ENCODE measurements at places on chromosomes 12 and 14.

GRCh38 chr12:24206621-24207020 lies 257.2 kb upstream of the SOX5 start:
- no peak for DNase-seq

GRCh38 chr12:120586206-120586605 lies 5.0 kb upstream of the POP5 start:
- no peak for DNase-seq

GRCh38 chr12:132747896-132748295 lies 13.7 kb downstream of the ANKLE2 start:
- DNase-seq, result no peak

- DNase-seq, result no peak
Observed at GRCh38 chr12:78086553-78087362, 256.1 kb downstream of the NAV3 start.

GRCh38 chr12:111605911-111606766 lies 7.0 kb upstream of the ATXN2 start:
- no peak for DNase-seq

DNA sequence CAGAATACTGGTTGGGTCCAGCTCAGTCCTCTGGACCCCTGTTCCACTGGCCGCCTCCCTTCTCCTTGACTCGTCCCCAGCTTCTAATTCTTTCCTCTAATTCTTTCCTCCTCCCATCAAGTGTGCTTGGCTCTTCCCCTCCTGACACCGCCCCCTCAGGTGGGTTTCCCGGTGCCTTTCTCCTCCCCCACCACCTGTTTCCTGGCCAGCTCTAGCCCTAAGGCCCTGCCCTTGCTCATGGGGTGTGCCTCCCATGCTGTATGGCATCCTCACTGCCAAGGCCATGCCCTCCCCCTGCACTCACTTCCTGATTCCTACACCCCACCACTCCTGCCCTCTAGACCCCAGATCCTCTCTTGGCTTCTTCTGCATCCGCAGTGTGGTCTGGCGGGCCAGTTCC lies 12.1 kb upstream of the EML1 start:
- DNase-seq, result no peak

GRCh38 chr12:57549909-57550640 lies at the start of gene KIF5A:
TSS of gene KIF5A (plus strand) at chr12:57550044. CDS start at chr12:57550272, 228 bp downstream.
- peak; percentile 27 for DNase-seq

DNA sequence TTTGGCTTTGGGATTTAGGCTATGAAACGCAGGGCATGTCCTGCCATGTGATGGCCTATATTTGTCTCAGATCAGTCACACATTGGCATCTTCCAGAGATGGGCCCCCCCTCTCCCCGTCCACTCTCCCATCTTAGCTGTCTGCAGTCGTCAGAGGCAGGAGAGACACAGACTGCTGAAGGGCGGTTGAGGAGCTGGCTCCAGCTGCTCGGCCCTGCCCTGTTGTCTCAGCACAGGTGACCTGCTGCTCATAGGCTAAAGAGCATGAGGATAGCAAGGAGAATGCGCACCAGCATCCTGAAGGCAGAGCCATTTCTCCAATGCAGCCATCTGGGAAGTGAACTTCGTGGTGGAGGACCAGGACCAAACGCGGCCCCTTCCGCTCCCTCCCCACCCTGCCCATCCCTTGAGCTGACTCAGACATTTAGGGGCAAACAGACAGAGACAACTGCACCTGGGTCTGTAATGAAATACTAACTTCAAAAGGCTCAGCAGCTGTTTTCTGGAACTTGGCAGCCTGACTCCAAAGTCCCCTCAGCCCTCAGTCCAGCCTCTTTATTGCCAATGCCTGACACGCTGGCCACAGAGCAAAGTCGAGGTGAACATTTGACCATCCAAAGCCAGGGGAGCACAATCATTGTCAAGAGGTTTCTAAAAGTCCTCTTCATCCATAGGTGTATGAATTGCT lies 22.3 kb downstream of the FZD10 start:
- no peak for DNase-seq

- DNase-seq, result no peak
Observed at GRCh38 chr14:53735916-53736315, 220.7 kb downstream of the BMP4 start.

DNA sequence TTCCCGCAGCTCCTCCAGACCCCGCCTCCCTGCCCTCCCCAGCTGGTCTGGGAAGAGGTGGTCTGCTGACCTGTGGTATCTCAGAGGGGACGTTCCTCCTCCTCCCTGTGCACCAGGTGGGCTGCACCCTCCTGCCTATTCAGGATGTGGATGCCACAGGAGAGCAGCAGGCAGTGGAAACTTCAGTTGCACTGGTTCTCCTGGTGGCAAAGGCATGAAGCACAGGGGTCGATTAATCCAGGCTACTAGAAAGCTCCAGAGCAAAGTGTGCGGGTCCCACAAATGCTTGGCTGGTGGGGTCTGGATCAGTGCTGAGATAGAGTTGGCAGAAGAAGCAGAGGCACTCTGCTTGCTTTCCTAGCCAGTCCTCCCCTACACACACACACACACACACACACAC lies 197.0 kb downstream of the SLC41A2 start:
- no peak for DNase-seq

- DNase-seq, result no peak
Observed at GRCh38 chr14:31252865-31253264, 45.3 kb upstream of the HECTD1 start.

DNA sequence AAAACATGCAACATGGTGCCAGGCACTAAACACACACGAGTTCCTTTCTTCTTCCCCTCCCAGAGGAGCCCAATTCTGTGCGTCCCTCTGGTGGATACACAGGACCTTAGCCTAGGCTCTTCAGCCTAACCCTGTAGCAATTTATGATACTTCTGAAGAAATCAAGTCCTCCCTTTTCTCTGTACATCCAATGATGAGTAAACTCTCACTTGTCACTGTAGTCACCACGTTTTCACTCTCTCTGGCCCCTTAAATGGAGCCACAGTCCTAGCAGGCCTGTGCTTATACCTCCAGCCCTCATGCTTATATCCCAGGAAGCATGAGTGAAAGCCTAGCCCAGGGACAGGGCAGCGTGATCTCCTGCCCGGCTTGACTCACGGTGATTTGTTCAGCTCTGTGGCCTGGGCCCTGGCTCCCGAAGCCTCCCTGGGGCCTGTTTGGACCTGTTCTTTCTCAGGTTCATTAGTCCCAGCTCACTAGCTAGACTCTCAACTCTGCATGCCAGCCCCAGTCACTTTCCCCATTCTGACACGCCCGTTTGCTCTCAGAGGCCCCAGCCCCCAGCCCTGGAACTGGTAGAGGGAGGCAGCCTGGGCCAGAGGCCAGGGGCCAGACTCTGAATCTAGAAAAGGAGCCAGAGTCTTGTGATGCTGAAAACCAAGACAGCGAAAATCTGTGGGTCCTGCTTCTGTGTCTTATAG lies 24.1 kb upstream of the PLEKHG3 start:
- DNase-seq, result no peak

- DNase-seq, result no peak
Observed at GRCh38 chr12:48903363-48903981, 21.8 kb downstream of the FKBP11 start.

GRCh38 chr14:71591929-71592328 lies 340.3 kb upstream of the RGS6 start:
- no peak for DNase-seq

- no peak for DNase-seq
Observed at GRCh38 chr14:104865631-104866441, 768 bp downstream of the CEP170B start.

DNA sequence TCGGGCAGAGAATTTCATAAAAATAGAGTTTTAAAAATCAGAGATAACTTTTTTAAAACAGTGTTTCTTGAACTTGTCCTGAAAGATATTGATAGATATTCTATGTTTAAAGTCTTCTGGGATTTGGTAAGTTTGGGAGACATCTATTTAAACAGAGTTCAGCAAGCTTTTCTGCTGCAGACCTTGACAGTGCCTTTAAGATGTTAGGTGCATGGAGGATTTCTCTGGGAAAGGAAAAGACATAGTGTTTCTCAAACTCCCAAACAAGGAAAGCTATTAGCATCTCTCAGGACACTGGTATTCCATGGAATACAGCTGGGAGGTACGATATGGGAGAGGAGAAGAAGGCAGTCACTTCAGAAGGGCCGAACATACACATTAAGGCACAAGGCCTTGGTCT lies 97.8 kb downstream of the RBM19 start:
- DNase-seq, result no peak

- no peak for DNase-seq
Observed at GRCh38 chr14:38210587-38211216, 3.0 kb downstream of the SSTR1 start.

GRCh38 chr12:14836336-14837210 lies 6.8 kb downstream of the ART4 start:
- no peak for DNase-seq

DNA sequence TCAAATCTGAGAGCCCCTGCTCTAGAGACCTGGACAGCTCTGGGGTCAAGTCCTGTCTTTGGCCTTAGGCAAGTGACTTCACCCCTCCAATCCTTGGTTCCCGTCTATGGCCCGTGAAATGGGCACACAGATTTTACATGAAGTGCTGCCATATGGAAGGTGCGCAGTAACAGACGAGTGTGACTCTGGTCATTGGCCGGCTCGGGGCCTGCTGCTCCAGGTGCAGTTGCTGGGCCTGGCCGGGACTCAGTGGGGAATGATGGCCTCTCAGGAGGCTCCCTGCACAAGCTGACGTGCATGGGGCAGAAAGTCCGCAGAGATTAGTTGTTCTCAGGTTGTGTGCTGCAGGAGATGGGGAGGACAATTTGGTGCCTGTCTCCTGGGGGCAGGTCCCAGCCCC lies 14.0 kb upstream of the TESC start:
- no peak for DNase-seq

- DNase-seq, result no peak
Observed at GRCh38 chr14:69612783-69613130, 1.4 kb downstream of the SUSD6 start.

All from activated CD4-positive, alpha-beta T cell treated with anti-CD3 and anti-CD28 coated beads for 24 hours (primary cell).